ENCODE measurements at places on chromosomes 11 and 22.

- DNase-seq: no peak
These were observed 13.3 kb downstream of the CSNK1E start for GRCh38 chr22:38303974-38304373.

GRCh38 chr11:73990730-73991129 lies 8.1 kb upstream of the UCP2 start:
- no peak for DNase-seq

DNA sequence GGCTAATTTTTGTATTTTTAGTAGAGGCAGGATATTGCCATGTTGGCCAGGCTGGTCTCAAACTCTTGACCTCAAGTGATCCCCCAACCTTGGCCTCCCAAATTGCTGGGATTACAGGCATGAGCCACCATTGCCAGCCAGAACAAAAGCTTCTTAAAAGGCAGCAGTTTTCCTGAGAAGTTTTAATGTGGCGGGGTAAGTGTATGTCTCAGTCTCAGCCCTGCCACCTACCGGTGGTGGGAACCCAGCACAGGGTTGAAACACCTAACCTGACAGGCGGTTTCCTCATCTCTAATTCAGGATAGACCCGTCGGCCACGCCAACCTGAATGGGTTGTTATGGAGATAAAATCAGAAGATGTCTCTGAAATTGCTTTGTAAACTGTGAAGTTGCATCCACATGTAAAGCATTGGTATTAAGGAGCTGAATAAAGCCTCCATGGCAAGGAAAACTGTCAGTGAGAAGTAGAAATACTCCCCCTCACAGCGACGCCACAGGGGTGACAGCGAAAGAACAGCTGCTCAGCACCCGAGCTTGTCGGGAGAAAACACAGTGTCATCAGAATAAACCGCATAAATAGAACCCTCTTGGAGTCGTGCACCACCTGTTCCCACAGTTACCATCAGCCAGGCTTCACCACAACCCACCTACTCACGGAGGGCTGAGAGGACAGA lies 165.9 kb upstream of the NCAM1 start:
- no peak for DNase-seq

DNA sequence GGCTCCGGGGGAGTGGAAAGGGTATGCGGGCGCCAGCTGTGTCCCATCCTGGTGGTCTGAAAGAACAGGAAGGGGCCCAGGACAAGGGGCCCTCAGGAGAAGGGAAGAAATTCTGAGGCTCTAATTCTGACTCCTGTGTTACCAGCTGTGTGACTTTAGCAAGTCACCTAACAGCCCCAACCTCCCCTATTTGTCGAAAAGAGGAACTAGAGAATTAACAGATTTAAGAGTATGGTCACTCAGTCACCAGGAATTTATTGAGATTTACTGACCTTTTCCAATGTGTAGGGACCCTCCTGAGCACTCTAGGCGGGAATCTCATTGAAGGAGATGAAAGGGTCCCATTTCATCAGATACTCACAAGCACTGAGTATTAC lies 14.6 kb downstream of the RPS6KA4 start:
- no peak for DNase-seq

DNA sequence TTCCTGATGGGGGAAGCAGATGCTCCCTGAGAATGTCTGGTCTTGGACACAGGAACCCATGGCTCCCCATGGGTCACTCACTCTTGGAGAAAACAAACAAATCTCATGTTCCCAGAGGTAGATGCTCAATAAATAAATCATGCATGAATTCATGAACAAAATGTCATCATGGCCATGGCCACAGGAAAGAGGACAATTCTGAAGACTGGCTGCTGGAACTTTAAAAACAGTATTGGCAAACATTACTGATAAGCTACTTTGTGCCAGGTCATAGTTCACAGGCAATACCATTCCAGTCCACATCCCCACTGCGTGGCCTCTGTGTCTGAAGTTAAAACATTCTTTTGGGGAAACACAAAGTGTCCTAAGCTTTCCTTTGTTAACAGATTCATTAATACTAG lies 9.2 kb upstream of the SMIM35 start:
- no peak for DNase-seq

DNA sequence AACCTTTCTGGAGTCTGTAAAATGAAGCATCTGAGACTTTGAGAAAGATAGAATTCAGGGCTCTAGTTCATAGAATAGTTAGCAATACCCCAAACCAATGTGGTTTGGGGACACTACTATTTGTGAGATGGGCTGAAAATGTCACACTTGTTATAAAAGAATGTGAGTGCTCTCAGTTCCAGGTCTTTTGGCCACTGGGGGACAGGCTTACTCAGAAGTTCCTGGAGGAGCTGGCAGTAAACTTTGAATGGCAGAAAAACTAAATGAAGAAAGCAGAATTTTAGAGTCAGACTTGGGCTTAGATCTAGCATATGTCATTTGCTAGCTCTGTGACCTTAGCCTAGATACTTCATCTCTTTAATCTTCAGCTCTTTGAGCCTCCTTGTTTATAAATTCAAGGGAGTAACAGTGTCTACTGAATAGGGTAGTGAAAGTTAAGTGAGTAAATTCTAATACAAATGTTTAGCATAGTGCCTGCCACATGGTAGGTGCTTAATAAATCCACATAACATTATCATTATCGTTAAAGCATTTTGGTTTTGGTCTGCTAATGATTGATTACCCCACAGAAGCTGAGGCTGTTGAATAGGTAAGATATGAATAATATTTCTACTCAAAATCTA lies 3.7 kb downstream of the LYVE1 start:
- DNase-seq: no peak

DNA sequence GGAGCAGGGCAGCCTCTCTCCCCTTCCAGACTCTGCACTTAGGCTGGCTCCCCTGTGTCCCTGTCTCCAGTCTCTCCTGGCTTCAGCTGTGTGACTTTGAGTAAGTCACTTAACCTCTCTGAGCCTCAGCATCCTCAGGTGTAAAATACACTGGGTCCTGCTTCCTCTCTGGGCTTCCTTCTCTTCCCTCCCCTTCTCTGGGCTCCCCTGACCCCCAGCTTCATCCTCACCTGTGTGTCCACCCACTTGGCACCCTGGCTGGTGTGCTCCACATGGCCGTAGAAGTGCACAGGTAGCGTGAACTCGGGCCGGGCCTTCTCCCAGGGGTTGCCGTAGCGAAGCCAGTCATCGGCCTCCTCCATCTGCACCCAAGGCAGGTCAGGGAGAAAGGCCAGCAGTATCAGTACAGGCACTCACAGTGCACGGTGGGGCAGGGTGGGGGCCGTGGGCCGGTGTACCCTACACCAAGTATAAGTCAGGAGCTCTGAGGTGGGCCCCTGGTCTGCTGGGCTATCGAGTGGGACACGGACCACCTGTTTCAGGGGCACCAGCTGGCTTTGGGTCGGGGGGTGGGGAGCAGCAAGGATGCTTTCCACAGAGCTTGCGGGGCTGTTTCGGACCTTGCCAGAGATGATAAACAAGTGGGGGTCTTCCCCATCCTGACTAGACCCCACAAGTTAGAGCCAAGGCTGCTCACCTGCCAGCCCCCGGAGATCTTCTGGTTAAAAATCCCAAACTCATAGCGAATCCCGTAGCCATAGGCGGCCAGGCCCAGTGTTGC lies 2.0 kb downstream of the PYGM start:
- no peak for DNase-seq

- no peak for DNase-seq
These were observed 151.1 kb downstream of the METTL15 start for GRCh38 chr11:28259177-28259843.

DNA sequence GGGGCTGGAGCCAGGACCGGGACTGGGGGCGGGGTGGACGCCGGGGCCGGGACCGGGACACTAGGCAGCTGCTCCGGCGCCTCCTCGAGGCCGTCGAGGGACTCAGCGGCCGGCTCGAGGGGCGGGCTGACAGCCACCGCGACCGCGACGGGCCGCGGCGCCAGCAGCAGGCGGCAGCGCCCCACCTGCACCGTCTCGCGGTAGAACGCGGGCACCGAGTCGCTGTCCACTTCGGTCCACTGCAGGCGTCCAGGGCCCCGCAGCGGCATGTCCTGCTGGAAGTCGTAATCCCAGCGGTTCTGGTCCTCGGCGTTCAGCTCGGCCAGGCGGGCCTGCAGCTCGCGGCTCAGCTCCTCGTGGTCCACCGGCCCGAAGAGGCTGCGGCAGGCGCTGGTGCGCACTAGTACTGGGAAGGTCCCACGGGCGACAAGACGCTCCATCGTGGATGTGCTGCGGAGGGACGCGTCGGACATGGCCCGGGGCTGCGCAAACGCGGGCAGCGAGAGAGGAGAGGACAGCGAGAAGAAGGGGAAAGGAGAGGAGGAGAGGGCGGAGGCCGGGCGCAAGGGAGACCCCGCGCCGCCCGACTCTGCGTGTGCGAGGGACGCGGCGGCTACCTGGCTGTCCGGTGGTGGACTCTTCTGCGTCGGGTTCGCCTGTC lies 428 bp downstream of the CDKN1C start:
- no peak for DNase-seq

DNA sequence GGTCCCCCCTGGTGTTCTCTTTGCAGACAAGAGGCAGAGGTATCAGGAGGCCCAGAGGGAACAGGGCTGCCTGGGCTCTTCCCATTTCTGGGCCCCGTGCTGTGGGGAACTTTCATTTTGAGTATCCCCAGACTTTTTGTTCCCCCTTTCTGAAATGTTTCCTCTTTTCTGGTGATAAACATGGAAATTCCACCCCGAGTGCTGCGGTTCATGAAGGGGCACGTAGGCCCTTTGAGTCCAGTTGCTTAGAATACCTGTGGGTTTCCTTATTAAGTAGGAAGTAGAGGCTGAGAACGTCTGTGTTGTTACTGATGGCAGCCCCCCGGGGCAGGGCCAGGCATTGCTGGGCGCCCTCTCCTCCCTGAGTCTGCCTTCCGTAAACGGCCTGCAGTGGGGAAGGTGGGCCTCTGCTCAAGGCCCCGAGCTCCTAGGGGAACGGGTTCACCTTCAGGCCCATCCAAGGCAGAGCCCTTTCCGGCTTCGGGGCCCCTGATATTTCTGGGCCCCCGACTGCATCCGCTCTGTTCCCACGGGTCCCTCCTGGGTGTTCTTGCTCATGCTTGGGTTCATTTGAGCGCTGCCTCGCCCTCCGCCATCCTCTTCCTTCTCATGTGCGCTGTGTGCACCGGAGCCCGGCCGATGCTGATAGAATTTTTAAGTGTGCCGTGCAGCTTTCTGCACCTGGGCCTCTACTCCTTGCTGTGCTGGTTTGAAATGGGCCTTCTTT lies 12.0 kb downstream of the TBC1D22A start:
- no peak for DNase-seq

DNA sequence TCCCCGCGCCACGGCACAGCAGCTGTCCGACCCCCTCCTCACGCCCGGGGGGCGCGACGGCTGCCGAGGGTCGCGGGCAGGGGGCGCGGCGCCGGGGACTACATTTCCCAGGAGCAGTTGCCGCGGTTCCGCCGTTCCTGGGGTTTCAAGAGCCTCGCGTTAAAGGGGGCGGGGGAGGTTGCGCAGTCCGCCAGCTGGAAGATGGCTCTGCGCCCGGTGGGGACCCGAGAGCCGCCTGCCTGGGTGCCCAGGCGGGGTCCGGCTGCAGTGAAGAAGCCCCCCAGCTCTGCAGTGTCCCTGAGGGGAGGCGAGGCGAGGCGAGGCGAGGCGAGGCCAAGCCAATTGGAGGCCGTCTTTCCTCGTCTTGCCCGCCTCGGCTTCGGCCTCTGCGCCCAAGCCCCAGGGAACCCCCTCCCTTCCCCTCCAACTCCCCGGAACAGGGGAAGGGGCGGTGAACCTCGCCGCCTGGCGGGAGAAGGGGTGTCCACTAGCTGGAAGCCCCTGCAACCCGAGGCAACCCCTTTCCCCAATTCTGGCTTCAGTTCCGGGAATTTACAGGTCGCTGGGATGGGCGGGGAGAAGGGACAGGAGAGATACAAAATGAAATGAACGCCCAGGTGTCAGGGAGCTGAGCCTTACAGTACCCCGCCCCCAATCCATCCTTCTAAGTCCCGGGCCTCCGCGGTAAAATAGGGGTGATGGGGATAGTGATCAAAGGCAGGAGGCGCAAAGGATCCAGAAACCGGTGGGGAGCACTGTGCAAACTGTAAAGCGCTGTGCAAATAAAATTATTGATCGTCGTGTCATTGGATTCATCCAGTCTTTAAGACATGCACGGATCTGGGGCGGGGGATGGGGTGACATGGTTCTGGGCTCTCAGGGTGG lies 5.2 kb upstream of the GCAT start:
- DNase-seq: peak; percentile 63
